Heart left ventricle (tissue), 16 donors: ENCODE measurements at places on chromosomes 13 and 19.

- no peaks in the 10 kb centered on the region for H3K27me3 ChIP-seq
- H3K36me3 ChIP-seq = no peaks in the 10 kb centered on the region
- H3K4me3 ChIP-seq = no peak overlapping the region
- no peaks in the 10 kb centered on the region for H3K4me1 ChIP-seq
- no peak for DNase-seq
Measured at GRCh38 chr13:78820541-78820940, 161.6 kb upstream of the OBI1 start.

GRCh38 chr13:48660361-48661076 is 6.8 kb downstream of the CYSLTR2 start:
- no peaks in the 10 kb centered on the region for H3K4me1 ChIP-seq
- DNase-seq = peak; percentile 39
- H3K27ac ChIP-seq = peak overlapping the region; percentile 40
- no peak overlapping the region for H3K4me3 ChIP-seq

GRCh38 chr13:22107549-22107948 is 436.7 kb downstream of the FGF9 start:
- no peak overlapping the region for H3K4me3 ChIP-seq
- no peak for DNase-seq
- H3K27ac ChIP-seq = no peak overlapping the region
- no peaks in the 10 kb centered on the region for H3K4me1 ChIP-seq

GRCh38 chr19:35155441-35155840 is 906 bp downstream of the FXYD5 start:
- peak overlapping the region; percentile 78 for H3K4me3 ChIP-seq
- no peaks in the 10 kb centered on the region for H3K4me1 ChIP-seq
- H3K36me3 ChIP-seq = peaks cover 30% of the 10 kb centered on the region
- H3K27me3 ChIP-seq = peaks cover 4% of the 10 kb centered on the region
- peak overlapping the region; percentile 83 for H3K27ac ChIP-seq
- DNase-seq = no peak

GRCh38 chr19:47391510-47392223 is 27.7 kb downstream of the MEIS3 start:
- H3K27ac ChIP-seq = no peak overlapping the region
- DNase-seq = peak; percentile 73
- H3K4me1 ChIP-seq = no peaks in the 10 kb centered on the region
- no peak overlapping the region for H3K4me3 ChIP-seq
- no peaks in the 10 kb centered on the region for H3K27me3 ChIP-seq

DNA sequence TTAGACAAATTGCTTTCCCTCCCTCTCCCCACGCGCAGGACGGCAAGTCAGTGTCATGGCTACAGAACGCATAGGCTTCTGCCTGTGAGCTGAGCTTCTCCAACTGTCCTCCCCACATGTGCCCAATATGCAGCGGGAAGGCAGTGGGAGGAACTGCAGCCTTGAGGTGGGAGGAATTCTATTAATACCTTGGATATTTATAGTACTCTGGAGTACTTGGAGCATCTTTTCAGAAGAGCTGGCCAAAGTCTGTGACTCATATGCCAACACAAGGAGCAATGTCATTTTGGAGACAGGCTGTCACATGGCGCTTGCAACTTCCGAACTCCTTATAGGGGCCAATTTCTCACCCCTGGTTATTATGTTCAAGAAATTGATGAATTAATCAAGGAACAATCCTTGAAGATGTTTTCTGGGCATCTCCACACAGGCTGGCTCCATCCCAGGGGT is 245.0 kb upstream of the SERP2 start:
- peaks cover 10% of the 10 kb centered on the region for H3K4me1 ChIP-seq
- H3K27me3 ChIP-seq = no peaks in the 10 kb centered on the region
- no peaks in the 10 kb centered on the region for H3K36me3 ChIP-seq
- DNase-seq = peak; percentile 73
- no peak overlapping the region for H3K4me3 ChIP-seq

- H3K27ac ChIP-seq = peak overlapping the region; percentile 78
- no peaks in the 10 kb centered on the region for H3K27me3 ChIP-seq
- no peaks in the 10 kb centered on the region for H3K36me3 ChIP-seq
- DNase-seq = peak; percentile 50
Measured at GRCh38 chr13:97434397-97435201, 630 bp downstream of the RAP2A start.

DNA sequence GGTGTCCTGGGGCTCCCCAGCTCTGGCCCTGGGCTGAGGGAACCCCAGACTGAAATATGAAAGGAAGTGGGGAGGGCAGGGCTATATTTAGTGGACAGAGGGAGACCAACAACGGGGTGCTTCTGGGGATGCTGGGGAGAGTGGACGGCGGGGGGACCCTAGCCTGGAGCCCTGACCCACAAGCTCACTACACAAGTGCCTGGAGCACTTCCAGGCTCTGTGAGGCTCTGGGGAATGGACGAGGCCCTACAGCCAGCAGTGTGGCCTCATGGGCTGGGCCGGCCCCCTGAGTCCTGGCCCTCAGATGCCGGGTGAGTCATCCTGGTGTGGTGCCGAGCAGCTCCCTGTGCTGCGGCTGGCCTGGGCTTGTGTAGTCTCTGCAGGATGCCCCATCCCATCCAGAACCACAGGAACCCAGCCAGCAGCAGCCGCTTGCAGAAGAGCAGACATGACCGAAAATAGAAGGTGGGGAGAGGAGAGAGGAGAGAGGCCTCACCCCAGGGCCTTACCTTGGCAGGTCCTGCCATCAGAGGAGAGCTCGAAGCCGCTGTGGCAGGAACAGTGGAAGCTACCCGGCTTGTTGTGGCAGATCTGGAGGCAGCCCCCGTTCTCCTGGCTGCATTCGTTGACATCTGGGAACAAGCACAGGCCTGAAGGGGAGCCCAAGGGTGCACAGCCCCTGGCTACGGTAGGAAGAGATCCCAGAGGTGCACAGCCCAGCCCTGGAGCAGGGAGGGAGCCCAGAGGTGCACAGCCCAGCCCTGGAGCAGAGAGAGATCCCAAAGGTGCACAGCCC is 26.1 kb downstream of the GAS6 start:
- peak overlapping the region; percentile 97 for H3K27ac ChIP-seq
- peaks cover 60% of the 10 kb centered on the region for H3K4me1 ChIP-seq
- H3K36me3 ChIP-seq = peaks cover 32% of the 10 kb centered on the region
- peak overlapping the region; percentile 10 for H3K4me3 ChIP-seq

DNA sequence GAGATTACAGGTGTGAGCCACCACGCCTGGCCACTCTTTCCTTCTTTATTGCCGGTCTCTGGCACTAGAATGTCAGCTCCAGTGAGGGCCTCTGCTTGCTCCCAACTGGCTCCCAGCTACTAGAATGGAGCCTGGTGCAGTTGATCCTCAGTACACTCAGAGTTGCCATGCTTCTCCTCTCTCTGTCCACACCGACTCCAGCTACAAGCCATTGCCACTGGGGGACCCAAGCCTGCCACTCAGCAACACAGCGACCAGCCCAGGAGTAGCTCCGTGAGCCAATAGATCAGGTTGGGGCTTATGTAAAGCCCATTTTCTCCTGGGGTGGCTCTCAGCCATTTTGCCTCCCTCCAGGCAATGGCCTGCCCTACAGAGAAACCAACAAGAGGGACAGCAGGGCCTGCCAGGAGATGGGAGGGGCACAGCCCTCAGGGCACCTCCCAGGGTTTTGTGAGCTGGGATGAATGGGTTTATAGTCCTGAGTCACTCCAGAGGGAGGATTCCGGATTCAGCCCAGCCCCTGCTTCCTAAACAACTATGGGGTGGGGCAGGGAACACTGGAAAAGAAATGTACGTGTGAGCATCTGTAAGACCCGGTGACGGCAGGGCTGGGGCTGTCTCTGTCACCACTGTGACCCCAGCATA is 36.5 kb downstream of the OPA3 start:
- peak; percentile 63 for DNase-seq
- no peaks in the 10 kb centered on the region for H3K27me3 ChIP-seq
- peaks cover 4% of the 10 kb centered on the region for H3K36me3 ChIP-seq
- no peaks in the 10 kb centered on the region for H3K4me1 ChIP-seq

- no peak for DNase-seq
- no peaks in the 10 kb centered on the region for H3K36me3 ChIP-seq
- no peaks in the 10 kb centered on the region for H3K27me3 ChIP-seq
- H3K4me3 ChIP-seq = no peak overlapping the region
Measured at GRCh38 chr13:65093357-65093756, 2136.8 kb downstream of the PCDH9 start.

- peak within 1 kb of the TSS; percentile 64 for H3K27ac ChIP-seq
- no peaks in the 10 kb centered on the region for H3K4me1 ChIP-seq
- no peaks in the 10 kb centered on the region for H3K36me3 ChIP-seq
- no peaks in the 10 kb centered on the region for H3K27me3 ChIP-seq
- peak within 1 kb of the TSS; percentile 59 for H3K4me3 ChIP-seq
Measured at GRCh38 chr19:38975214-38975860, at the start of gene FBXO17. Gene FBXO17 (minus strand): TSS chr19:38975742. CDS start chr19:38950319, 25,423 bp downstream.

- peaks cover 3% of the 10 kb centered on the region for H3K4me1 ChIP-seq
- peaks cover 26% of the 10 kb centered on the region for H3K36me3 ChIP-seq
- H3K27ac ChIP-seq = no peak overlapping the region
- H3K27me3 ChIP-seq = no peaks in the 10 kb centered on the region
Measured at GRCh38 chr19:18350490-18350889, 10.1 kb downstream of the PGPEP1 start.

- peaks cover 55% of the 10 kb centered on the region for H3K4me1 ChIP-seq
- H3K27ac ChIP-seq = peak overlapping the region; percentile 100
- H3K36me3 ChIP-seq = peaks cover 49% of the 10 kb centered on the region
- peak; percentile 91 for DNase-seq
- no peaks in the 10 kb centered on the region for H3K27me3 ChIP-seq
Measured at GRCh38 chr19:1251330-1252220, 3.2 kb downstream of the MIDN start.

GRCh38 chr13:67574320-67575233 is 344.4 kb upstream of the PCDH9 start:
- no peak overlapping the region for H3K27ac ChIP-seq
- no peak for DNase-seq
- no peaks in the 10 kb centered on the region for H3K4me1 ChIP-seq
- H3K4me3 ChIP-seq = no peak overlapping the region

- H3K27me3 ChIP-seq = no peaks in the 10 kb centered on the region
- DNase-seq = peak; percentile 96
- peak within 1 kb of the TSS; percentile 96 for H3K4me3 ChIP-seq
- peaks cover 4% of the 10 kb centered on the region for H3K36me3 ChIP-seq
- H3K4me1 ChIP-seq = peaks cover 17% of the 10 kb centered on the region
Measured at GRCh38 chr13:80341101-80341755, at the start of gene SPRY2. Gene SPRY2 (minus strand): TSS chr13:80341126. CDS start chr13:80337705, 3,421 bp downstream.
